ENCODE measurements at places on chromosomes 16 and 17.
A peak's percentile ranks its signal among the peaks of the same experiment; 100 is the strongest.

- peak; percentile 56 for DNase-seq
Measured at GRCh38 chr16:22355487-22355908, 18.9 kb downstream of the CDR2 start.

GRCh38 chr17:279331-279730, 73.3 kb downstream of the RPH3AL start:
- DNase-seq = no peak

GRCh38 chr17:68710976-68711375, 109.8 kb upstream of the FAM20A start:
- DNase-seq = no peak

- no peak for DNase-seq
Measured at GRCh38 chr17:51572115-51572514, 311.8 kb downstream of the UTP18 start.

DNA sequence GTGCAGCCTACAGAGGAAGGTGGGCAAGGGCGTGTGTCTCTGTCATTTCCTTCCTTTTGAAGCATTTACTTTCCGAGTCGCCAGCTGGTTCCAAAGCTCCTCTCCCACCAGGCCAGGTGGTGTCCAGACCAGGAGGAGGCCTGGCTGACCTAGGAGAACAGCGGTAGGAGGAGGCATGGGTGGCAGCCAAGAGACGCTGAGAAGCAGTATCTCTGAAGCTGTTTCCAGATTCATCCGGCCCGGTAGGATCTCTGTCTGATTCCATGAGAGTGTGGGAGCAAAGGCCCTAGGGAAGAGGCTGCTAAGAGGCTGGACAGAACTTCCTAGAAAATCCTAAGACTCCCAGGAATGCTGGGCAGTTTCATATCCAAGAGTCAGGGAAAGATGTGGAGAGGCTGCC, 20.3 kb downstream of the MEOX1 start:
- DNase-seq = no peak

DNA sequence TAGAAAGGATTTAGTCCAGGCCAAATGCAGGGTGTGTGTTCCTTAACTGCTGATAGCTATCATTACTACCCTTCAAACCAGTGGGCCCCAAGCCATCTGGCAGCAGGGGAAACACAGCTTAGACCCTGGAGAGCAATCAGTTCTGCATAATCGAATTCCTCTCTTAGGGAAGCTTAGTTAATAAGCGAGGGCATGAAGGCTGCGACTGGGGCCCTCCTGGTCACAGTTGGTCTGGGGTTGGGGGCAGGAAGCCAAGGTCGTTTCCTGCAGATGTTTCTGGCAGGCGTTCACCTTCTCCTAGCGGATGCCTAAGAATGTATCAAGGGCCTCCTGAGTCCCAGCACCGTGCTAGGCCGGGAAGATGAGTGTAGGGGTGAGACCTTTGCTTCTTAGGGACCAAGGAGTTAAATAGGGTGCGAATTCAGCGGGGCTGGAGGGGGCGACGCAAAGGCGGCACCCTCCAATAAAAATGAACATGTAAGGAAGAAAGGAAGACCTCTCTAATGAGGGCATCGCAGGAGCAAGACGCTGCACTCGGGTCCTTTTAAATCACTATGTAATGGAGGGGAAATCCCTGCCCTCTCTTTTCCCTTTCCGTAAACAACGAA, 16.5 kb upstream of the EEF2K start:
- no peak for DNase-seq

GRCh38 chr16:3640632-3641501, 13.6 kb upstream of the DNASE1 start:
- DNase-seq = no peak

DNA sequence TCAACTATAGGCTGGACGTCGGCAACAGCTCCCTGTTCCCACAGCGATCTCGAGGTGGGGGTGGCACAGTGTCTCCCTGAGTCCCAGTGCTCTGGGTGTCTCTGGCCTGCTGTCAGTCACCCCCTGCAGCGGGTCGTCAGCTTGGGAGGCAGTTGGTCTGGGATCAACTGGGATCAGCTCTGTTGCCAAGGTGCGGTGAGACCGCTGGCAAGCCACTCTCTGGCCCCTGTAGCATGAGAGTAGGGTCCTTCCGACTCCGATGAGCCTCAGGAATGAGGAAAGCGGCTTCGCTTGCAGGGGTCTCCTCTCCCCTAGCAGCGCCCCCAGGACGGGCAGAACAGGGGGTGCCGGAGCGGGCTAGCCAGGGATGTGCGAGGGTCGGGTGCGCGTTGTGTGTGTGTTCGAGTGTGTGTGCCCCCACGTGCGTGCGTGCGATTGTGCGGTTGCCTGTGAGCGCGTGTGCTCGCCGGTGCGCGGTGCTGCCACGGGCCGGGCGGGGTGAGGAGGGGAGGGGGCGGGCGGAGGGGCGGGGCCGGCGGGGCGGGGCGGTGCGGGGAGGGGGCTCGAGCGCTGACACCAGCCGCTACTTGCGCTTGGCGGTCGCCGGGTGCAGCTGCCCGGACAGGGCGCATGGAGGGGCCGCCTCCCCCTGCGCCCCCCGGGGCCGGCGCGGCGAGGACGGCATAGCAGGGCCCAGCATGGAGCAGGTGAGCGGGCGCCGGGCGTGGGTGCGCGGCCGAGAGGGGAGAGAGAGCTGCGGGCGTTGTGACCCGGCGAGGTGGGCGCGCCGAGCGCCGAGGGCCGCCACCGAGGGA, 9.4 kb upstream of the ARHGAP23 start:
- no peak for DNase-seq

DNA sequence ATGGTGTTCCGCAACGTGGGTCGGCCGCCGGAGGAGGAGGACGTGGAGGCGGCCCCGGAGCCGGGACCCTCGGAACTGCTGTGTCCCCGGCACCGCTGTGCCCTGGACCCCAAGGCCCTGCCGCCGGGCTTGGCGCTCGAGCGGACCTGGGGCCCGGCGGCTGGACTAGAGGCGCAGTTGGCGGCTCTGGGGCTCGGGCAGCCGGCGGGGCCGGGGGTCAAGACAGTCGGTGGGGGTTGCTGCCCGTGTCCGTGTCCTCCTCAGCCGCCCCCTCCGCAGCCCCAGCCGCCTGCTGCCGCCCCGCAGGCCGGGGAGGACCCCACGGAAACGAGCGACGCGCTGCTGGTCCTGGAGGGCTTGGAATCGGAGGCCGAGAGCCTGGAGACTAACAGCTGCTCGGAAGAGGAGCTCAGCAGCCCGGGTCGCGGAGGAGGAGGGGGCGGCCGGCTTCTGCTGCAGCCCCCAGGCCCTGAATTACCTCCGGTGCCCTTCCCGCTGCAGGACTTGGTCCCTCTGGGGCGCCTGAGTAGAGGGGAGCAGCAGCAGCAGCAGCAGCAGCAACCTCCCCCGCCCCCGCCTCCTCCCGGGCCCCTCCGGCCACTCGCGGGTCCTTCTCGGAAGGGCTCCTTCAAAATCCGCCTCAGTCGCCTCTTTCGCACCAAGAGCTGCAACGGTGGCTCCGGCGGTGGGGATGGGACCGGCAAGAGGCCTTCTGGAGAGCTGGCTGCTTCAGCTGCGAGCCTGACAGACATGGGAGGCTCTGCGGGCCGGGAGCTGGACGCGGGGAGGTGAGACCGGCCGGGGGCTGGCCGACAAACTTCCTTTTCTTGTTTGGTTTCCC, 821 bp downstream of the SOCS7 start:
- DNase-seq = no peak

DNA sequence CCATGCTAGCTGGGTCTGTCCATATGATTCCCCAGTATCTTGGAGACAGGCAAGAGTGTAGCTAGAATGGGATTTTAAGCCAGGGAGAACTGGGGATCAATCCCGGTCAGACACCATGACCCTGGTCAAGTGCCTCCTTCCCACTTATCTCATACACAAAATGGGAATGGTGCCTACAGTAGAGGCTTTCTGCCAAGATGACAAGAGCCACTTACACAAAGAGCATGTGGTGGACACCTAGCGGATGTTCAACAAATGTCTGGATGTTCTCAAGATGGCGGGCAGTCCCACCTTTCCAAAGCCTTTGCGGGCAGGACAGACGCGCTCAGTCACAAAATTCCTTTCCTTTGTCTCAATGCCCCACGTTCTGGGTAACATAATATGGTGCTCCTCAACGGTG, 57.3 kb downstream of the MAF start:
- DNase-seq = no peak

GRCh38 chr17:48647103-48647962, 21.2 kb upstream of the HOXB9 start:
- no peak for DNase-seq

DNA sequence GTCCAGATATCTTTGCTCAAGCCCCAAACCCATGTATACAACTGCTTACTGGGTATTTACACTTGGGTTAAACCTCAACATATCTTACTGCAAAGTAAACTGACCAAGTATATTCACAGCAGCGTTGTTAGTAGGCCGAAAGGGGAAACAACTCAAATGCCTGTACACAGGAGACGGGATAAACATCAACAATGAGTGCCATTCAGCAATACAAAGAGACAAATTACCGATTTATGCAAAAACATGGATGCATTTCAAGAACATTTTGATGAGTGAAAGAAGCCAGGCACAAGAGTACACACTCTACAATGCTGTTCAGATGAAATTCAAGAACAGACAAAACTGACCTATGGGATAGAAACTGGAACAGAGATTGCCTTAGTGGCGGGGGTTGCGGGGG, 136.3 kb upstream of the CACNG3 start:
- no peak for DNase-seq

DNA sequence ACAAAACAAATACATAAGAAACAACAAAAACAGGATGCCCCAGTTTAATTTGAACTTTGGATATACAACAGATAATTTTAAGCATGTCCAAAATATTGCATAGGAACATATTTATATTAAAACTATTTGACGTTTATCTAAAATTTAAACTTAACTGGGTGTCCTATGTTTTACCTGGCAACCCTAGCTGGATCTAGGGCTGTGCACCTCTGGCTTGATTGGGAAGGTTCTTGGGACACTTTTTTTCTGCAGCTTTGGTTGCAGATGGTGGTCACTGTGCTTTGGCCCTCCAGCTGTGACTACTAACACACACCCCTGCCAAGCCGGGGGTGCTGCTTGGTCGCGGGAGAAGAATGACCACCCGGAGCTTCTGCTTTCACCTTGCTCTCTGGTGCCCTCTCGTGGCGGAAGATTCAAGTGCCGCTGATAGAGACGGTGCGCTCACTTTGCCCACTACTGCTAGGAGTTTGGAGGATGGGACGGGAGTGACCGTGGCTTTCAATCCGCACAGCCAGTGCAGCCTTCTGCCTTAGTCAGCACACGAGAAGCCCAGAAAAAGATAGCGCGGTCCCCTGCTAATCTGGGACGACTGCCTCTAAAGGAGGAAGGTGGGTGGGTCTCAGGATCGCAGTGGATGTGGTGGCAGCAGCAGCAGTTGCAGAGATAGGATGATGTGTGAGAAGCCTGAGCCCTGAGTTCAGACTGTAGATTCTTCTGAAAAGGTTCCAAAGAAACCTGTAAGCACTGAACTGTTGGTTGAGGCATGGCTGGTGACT, 6.7 kb downstream of the SPACA3 start:
- DNase-seq = no peak

Measured in GM12878 (cell line).